ENCODE measurements at places on chromosomes 2 and 18.

DNA sequence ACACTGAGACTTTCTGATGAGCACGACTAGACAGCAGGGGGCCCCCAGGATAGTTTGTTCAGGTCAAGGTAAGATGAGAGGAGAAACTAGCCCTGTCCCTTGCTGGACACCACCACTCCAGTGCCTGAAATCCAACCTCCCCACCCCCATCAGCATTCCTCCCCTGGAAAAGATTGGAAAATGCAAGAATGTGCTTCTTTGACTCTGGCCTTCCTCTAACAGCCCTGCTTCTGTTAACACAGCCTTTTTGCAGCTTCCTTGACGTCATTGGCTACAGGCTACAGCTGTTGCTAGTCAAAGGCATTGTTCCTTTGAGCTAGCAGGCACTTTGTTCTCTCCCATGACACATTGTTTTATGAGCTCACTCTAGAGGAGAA, 20.1 kb upstream of the LTBP1 start:
- peak; percentile 55 for DNase-seq

GRCh38 chr2:202270487-202270886, 4.9 kb downstream of the NOP58 start:
- no peak for DNase-seq

- peak; percentile 12 for DNase-seq
These were observed 180.0 kb downstream of the NAPG start for GRCh38 chr18:10705786-10706185.

DNA sequence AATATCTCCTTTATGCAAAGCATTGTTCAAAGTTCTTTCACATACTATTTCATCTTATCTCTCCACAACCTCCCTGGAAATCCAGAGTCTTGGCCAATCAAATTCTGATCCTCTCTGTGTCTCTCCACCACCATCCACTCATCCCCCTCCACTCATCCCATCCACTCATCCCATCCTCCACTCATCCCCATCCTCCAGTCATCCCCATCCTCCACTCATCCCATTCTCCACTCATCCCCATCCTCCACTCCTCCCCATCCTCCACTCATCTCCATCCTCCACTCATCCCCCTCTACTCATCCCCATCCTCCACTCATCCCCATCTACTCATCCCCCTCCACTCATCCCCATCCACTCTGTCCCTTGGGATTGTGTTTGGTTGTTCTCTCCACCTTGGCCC, 101.1 kb downstream of the BCL2 start:
- no peak for DNase-seq

DNA sequence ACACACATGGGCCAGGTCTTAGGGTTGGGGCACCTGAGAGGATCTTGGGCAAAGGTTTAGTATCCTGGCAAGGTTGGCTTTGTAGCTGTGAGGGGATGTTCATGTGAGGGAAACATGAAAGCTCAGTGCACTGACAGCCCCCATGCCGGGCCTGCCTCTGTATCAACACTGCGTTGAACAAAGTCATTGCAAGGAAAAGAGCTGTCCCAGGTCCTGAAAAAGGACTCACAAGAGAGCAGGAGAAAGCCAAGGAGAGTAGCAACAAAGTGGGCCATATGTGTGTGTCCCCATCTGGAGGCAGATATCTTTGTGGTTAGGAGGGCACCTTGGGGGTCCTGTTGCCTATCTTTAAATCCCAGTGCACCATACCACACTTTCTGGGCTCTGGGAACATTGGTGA, 237.8 kb upstream of the THSD7B start:
- peak; percentile 94 for DNase-seq

GRCh38 chr18:32879497-32879896, 106.7 kb upstream of the KLHL14 start:
- peak; percentile 79 for DNase-seq

DNA sequence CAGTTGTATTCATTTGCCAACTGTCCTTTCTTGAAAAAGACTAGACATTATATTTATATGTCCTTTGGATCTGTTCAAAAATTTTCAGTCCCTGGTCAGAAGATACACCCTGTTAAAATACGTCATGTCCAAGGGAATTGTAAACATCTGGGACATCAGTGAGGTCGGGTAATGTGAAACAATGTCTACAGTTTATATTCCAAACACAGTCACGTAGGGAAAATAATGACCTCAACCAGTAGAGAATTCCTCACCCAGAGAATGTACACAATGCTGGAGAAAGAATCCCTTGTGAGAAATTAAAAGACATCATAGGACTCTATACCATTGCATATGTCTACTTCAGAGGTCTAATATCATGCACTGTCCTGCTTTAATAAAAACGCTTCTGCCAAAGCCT, 888.0 kb upstream of the CHAC2 start:
- DNase-seq = no peak

GRCh38 chr2:222054813-222055212, 244.0 kb downstream of the PAX3 start:
- no peak for DNase-seq

DNA sequence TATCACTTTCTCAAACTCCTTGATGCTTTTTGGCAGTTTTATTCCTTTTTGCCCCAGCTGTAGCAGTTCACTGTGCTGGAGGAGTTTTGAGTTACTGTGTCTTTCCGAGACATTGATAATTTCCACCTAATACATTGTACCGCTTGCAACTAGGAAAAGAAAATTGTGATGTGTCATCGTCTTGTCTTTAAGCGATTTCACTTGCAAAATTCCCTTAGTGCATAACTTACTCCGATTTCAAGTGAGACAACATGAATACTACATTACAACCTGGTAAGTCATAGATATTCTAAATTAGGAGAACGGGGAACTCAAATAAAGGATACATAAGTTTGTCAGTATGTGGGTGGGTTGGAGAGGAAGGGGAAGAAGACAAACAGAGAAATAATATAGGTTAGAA, 340.5 kb upstream of the KYNU start:
- no peak for DNase-seq

GRCh38 chr18:7146067-7146466, 28.5 kb upstream of the LAMA1 start:
- no peak for DNase-seq

- DNase-seq = no peak
These were observed 805.6 kb downstream of the DPP10 start for GRCh38 chr2:115248066-115248465.

- no peak for DNase-seq
These were observed 37.0 kb downstream of the DAW1 start for GRCh38 chr2:227908266-227909054.

DNA sequence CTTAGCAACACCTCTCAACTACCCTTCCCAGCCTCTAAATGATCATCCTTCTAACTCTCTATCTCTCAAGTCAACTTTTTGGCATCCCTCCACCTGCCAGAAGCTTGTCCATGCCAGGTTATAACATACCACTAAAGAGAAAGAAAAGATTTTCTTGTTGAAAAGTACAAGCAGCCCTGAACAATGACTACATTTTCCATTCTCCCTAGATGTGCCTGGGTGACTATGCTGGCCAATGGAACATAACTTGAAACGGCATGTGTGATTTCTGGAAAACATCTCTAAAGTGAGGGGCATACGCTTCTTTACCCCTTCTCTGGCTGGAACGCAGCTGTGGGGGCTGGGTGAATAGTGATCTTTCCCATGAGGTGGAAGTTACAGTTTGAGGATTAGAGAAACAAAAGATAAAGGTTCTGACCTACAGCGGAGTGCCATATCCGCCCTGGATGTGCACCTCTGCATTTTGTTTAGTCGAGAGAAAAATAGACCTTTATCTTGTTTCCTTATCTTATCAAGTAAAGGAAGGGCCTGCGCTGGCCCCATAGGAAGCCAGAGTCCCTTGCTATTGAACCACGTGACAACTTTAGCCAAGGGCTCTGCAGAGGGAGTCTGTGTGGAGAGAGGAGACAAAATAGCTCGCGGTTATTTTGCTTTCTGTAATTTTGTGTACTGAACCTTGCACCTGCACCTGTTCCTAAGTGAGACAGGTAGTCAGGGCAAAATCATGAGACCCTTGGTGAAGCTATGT, 436.8 kb downstream of the TGIF1 start:
- DNase-seq = peak; percentile 16

DNA sequence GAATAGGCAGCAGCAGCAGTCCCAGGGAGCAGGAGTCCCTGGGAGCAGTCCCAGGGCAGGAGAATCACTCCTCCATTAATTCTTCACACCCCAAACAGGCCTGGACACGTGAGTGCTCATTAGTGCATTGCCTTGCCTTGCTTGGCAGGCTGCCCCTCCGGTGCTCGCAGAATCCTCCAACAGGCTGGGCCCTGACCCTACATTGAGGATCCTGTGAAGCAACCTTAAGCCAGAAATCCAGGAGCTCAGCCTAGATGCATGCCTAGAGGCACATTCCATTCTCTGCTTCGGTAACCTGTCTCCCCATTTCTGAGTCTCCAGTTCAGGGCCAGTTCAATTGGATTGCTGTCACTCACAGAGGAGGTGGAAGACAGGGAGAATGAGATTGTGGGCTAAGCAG, 97.4 kb upstream of the LRATD1 start:
- no peak for DNase-seq

DNA sequence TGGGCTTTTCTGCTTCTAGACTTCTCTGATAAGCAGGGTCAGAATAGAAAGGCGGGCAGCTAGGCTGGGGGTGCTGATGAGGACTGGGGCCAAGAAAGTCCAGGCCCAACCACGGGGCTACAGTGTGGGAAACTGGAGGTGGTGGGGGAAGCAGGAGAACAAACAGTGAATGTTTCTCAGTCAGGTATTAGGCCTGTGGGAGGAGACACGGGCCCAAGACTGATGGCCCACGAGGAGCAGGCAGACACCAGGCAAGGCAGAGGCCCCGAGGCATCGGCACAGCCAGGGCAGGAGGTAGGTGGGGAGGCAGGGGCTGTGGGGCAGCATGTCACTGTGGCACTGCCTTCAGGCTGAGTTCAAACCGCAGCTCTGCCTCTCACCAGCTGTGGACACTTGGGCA, 40.7 kb downstream of the KCNIP3 start:
- DNase-seq = no peak

- no peak for DNase-seq
These were observed 520 bp upstream of the CYP20A1 start for GRCh38 chr2:203238292-203238703.

DNA sequence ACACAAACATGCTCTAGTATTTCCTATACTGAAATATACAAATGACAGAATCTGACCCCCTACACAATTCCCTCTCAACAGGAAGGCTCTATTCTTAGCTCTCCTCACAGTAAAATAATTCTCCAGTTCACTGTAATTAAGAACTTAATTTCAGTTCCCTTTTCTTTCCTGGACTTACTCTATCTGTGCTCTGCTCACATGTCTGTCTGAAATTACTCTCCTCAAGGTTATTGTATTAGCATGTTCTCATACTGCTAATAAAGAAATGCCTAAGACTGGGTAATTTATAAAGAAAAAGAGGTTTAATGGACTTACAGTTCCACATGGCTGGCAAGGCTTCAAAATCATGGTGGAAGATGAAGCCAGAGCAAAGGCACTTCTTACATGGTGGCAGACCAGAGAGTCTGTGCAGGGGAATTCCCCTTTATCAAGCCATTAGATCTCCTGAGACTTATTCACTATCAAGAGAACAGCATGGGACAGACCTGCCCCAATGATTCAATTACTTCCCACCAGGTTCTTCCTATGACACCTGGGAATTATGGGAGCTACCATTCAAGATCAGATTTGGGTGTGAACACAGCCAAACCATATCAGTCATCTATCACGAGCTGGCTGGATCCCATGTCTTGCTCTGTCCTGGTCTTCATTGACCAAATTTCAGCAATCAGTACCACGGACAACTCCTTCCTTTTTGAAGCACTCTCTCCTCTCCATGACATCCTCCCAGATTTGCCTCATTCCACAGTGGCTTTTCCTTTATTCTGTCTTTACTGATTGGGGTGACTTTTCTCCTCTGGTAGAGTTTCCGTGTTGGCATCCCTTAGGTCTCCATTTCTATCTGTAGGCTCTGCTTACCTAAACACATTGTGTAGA, 110.9 kb downstream of the GALR1 start:
- DNase-seq = peak; percentile 56

GRCh38 chr2:167491788-167492187, 603.5 kb downstream of the XIRP2 start:
- DNase-seq = no peak

- no peak for DNase-seq
These were observed 290.4 kb upstream of the POU3F3 start for GRCh38 chr2:104563398-104563996.

GRCh38 chr18:54086863-54087262, 137.6 kb downstream of the MBD2 start:
- no peak for DNase-seq

DNA sequence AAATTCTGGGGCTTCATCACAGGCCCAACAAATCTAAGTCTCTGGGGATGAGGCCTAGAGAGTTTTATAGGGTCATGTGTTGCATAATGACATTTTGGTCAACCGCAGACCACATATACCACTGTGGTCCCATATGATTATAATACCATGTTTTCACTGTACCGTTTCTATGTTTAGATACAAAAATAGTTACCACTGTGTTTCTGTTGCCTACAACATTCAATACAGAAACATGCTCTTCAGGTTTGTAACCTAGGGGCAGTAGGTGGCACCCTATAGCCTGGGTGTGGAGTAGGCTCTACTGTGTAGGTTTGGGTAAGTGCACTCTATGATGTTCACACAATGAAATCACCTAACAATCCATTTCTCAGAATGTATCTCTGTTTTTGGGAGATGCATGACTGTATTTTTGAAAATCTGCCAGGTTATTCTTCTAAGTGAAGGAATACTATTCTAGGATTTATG, 485.2 kb downstream of the PTPRM start:
- no peak for DNase-seq

GRCh38 chr2:134411828-134412638, 158.2 kb downstream of the MGAT5 start:
- DNase-seq = peak; percentile 83

- no peak for DNase-seq
These were observed 65.2 kb downstream of the CMPK2 start for GRCh38 chr2:6800553-6800952.

DNA sequence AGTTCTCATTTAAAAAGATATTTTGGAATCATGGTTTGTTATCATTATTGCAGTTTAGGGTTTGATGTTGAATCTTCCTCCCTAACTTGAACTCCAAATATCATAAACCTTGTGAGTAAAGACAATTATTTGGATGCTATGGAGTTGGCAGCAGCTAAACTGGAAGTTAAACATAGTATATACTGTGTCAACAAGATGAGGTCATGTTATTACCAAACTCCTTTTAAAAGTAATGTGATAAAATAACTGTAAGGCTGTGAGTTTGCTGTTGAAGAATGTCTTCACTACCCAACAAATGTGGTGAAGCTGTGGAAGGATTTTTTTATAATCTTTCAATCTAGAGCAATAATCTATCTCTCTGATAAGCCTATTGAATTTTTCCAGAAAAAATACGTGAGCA, 16.0 kb downstream of the DNAH6 start:
- DNase-seq = no peak

DNA sequence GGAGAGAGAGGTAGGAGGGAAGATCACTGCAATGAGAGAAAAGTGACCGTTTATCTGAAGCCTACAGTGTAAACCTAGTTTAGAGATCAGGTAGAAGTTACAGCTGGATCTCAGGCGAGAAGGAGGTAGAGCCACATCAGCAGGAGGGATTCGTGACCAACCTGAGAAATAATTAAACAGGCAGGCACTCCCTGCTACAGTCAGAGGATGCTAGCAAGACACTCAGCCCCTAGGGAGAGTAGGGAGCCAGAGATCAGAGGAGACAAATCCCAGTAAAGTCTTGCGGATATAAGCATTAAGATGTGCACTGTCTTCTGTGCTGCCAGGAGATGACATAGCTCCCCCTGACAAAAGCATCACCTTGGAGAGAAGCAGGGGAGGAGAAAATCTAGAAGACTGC, 629.1 kb upstream of the SLC39A10 start:
- peak; percentile 18 for DNase-seq

- no peak for DNase-seq
These were observed 47.4 kb downstream of the GBX2 start for GRCh38 chr2:236120829-236121228.

- no peak for DNase-seq
These were observed 9.6 kb upstream of the ITPRIPL1 start for GRCh38 chr2:96315400-96316071.

Measured in neural progenitor cell (in vitro differentiated cells).